ENCODE measurements at places on chromosomes 2 and 18.

DNA sequence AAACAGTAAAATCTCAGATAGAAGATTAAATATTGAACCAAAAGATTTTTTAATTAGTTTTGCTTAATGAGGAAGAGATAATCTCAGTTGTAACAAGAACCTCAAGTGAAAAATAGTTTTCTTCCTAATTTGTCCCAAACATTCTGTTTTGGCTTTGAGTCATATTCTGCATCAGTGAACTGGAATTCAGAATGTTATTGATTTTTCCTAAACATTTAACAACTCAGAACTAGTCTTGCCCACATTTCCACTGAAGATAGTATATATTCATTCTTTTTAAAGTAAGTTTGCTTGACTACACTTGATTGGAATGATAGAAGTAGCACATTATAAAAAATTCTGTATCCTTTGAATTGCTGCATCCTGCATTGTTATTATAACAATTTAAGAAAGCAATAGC is 85.7 kb upstream of the UGP2 start:
- DNase-seq = no peak

- DNase-seq = no peak
Measured at GRCh38 chr2:224025874-224026273, 13.2 kb downstream of the SERPINE2 start.

DNA sequence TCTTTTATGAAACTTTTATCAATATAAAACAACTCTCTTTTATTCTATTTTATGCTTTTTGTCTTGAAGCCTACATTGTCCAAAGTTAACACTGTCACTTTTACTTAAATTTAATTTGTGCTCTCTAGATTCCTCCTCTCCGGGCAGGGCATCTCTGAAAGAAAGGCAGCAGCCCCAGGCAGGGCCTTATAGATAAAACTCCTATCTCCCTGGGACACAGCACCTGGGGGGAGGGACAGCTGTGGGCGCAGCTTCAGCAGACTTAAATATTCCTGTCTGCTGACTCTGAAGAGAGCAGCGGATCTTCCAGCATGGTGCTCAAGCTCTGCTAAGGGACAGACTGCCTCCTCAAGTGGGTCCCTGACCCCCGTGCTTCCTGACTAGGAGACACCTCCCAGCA is 447.7 kb upstream of the FANCL start:
- no peak for DNase-seq

DNA sequence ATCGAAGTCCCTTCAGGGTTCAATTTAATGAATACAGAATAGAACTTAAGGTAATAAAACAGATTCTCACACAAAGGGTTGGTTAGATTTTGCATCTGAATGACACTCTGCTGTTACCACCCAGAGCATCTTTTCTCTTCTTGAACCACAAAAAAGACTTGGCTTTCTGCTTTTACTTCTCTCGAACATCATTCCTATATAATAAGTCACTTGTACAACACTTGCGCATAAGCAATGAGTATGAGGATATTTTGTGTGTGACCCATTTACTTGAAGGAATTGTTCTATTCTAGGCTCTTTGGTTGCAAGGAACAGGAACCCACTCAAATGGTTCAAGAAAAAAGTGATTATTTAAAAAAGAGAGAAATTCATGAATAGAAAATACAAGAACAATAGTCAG is 126.2 kb downstream of the NUP35 start:
- DNase-seq = no peak

DNA sequence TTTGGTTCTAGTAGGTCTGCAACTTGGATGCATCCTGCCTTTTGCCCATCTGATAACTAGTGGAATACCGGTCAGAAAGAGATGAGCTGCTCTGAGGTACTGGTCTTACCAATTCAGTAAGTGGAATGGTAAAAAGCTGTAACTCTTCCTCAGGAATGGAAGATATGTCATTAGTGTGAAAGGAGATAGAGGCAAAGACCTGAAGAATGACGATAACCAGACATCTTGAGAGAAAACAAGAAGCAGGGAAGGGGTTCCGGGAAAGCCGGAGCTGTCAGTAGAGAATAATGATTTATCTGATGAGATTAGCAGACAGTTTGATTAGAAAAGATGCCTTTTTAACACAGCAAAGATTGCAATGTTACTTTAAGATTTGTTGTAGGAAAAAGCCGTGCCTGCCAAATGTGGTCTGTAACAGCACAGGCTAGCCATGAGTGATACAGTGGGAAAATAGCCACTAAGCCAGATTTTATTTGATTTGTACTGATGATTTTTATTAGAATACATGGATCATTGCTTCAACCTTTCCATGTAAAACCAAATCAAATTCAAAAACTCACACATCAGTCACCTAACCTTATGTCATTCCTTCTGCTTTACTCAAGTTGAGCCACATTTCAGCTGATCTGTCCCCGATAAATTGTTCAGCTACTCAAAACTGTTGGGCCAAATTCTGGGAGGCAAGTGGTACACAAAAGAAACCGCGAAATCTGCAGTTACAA is 110.0 kb downstream of the TCF4 start:
- no peak for DNase-seq

DNA sequence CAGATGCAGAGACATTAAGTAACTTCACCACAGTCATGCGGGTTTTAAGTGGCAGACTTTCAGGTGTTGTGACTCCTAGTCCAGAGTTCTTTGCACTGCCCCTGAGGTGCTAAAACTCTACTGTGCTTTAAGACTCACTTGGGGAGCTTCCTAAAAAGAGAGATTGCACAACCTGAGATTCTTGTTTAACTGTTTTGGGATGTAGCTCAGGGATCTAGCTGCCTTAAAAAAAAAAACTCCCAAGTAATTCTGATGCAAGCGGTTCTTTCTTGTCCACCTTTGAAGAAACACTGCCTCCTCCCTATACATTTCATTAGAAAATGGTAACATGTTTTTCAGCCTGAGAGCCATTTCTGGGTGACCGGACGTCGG is 13.0 kb downstream of the IL37 start:
- no peak for DNase-seq

DNA sequence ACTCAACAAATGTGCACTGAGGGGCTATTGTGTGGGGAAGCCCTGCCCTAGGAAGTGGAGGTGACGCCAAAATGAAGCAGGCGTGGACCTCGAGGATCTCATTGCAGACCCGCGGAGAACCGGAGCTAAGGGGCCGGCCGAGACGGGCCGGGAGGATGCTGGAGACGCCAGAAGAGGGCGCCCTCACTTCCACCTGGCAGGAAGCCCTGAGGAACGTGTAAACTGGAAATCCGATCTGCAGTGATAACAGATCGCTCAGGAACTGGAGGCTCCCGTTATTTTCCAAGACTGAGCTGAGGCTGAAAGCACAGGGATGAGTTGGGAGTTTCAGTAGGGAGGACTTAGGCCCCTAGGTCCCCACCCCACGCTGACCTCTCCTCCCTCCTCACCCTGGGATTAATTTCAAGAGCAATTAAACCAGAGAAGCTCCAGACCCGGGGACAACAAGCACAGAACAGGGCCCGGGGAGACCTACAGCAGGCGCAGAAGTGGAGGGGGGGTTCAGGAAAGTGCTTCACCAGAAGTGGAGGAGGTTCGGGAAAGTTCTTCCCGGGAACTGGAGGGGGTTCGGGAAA is 7.7 kb upstream of the COL6A3 start:
- DNase-seq = no peak

- DNase-seq = no peak
Measured at GRCh38 chr2:74602586-74603281, 45.4 kb downstream of the M1AP start.

GRCh38 chr18:56379256-56379655 is 259.1 kb downstream of the TXNL1 start:
- no peak for DNase-seq

DNA sequence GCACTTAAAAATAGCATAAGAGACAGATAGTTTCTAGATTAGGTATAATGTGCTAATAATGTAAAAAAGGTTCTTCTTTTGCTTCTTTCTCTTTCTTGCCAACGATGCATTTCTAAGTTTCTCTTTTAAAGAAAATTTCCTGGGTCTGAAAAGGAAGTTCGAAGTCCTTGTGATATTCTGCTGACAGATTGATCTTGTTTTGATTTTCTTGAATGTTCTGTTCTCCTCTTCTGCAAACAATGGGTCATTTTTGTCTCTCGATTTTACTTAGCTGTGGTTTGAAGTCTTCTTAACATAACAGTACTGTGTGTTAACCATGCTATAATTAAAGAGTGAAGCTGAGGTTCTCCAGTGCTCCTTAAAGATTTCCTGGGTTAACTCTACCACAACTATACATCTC is 61.1 kb upstream of the ACYP2 start:
- no peak for DNase-seq

- no peak for DNase-seq
Measured at GRCh38 chr2:100953406-100954043, 48.6 kb upstream of the RPL31 start.

- DNase-seq = no peak
Measured at GRCh38 chr2:241860184-241861078, 1.7 kb upstream of the PDCD1 start.
